ENCODE measurements at places on chromosomes 6 and 20.

DNA sequence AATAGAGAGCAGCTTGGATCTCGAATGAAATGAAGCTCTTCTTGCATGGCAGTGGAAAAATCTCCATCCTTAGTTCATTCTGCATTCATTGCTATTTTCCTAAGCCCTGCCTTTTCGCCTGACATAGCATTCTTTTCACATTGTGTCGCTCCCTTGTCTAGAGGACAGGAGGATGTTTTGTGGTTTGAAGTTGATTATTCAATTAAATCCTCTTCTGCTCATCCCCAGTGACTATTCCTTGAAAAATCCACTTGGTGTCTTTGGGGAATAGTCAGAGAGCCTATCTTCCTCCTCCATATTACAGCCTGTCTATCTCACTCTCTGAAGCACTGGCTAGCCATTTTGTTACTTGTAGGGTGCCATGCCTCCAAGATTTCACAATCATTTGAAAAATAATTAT lies 161.2 kb downstream of the KLHL32 start:
- no peak for DNase-seq

GRCh38 chr20:18377896-18378481 lies 88.8 kb downstream of the DZANK1 start:
- no peak for DNase-seq

GRCh38 chr6:89145091-89145955 lies 532 bp upstream of the PM20D2 start:
- peak; percentile 36 for DNase-seq

GRCh38 chr6:40692337-40692736 lies 105.2 kb upstream of the LRFN2 start:
- DNase-seq = no peak

DNA sequence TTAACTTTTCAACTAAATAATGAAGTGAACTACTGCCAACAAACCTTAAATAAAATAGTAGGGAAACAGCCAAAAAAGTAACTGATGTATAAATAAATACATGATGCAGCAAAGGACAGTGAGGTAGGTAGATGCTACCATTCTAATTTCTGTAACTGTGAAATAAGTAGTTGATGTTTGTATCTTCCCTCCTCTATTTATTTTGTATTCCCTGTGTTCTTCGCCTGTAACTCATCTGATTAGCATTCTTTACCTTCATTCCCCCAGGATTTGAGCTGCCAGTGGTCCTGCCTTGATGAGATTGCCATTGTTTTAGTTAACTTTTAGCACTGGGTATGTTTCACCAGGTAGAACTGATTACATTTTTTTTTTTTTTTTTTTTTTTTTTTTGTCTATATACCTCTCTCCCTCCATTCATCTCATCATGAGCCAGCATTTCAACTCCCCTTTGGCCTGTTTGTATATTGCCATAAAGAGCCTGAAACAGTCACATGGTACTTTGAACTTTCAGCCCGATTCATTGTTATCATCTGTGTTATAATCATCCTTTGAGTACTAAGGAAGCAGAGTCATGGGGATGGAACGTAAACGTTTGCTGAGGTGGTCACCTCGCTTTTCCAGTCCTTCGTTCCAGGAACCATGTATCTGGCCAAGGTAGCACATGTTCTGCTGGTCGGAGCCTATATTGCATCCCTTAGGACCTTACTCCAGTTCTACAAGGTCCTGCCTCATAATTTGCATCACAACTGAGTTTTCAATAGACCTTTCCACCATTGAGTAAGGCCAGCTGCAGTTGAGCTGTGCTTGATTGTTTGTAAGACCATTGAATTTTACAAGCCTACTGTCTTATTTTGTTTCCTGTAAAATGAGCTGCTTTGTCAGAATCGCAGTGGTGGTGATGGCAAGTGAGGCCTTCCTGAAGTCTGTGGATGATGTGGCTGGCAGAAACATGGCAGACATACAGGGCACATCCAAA lies 107.6 kb downstream of the JAG1 start:
- DNase-seq = no peak

DNA sequence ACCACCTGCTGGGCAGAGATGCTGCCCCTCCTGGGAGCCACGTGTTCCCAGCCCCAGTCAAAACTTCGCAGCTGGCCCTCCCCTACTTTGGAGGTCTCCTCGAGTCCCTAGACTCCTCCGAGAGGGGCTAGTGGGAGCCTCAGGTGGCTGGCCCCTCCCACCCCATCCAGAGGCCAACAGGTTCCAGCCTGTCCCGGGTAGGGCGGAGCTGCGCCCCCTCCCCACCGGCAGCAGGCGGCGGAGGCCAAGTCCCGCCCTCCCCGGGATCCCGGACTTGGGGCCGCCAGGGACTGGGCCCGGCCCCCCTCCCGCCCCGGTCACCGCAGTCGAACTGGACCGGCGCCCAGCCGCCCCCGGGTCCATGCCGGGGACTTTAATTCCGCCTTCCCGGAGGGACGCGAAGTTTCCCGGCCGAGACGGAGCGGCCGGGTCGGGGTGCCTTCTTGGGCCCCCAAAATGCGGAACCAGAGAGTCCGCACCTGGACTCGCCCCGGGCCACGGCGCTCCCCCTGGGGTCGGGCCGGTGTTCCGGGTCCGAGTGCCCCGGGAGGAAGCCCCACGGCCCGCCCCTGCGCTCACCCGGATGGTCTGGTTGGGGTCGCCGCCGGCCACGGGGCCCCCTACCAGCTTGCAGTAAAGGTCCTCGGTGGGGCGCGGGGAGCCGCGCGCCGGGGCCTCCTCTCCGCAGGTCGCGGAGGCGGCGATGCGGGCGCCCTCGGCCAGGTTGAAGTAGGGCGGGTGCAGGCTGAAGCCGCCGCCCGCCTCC lies 559 bp downstream of the LAMA5 start:
- no peak for DNase-seq

- DNase-seq = no peak
Measured at GRCh38 chr6:89302936-89303335, 12.2 kb downstream of the GABRR2 start.

DNA sequence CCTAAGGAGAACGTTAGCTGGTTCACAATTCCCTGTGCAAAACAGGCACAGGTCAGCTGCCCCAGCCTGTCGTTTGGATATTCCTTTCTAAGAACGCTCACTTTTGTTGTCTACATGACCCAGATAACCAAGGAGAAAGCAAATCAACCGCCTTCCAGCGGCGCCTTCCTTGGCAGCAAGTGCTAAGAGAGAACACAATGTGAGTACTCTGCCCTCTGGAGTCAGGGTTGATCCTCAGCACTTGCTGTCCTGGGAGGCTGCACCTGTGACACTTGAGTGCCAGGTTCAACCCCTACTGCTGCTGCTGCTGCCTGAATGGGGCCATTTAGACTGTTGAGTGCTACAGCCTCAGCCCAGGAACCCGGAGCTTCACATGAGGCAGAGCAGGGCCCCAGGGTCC lies 36.8 kb downstream of the OVOL2 start:
- no peak for DNase-seq

DNA sequence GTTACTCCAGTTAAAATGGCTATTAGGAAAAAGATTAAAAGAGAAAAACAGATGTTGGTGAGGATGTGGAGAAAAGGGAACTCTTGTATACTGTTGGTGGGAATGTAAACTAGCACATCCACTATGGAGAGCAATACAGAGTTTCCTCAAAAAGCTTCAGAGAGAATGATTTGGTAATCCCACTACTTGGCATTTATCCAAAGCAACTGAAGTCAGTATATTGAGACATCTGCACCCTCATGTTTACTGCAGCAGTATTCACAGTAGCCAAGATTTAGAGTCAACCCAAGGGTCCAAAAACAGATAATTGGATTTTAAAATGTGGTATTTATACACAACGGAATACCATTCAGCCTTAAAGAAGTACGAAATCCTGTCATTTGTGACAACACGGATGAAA lies 469.5 kb downstream of the QKI start:
- no peak for DNase-seq

- DNase-seq = no peak
Measured at GRCh38 chr6:64680446-64680845, 1026.6 kb downstream of the EYS start.

DNA sequence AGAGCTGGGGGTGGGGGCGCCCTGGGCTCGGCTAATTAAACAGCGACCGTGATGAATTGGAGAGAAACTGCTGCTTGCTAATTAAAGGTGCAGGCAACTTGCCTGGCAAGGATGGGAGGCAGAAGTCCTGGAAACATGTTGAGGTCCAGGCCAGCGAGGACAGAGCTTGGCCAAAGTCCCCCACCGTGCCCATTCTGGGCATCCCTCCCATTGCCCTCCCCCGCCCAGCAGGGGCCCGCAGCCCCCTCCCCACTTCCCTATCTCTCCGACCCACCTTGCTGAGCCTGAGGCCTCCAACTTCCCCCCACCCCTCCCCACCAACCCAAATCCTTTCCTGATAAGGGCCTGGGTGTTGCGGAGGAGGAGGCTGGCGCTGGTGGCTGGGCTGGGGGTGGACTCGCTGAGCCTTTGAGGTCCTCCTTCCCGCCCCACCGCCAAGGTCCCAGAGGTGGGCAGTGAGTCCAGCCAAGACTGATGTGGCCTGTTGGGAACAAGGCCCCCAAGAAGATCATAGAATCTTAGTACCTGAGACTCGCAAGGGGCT lies 23.3 kb downstream of the C20orf203 start:
- DNase-seq = no peak

DNA sequence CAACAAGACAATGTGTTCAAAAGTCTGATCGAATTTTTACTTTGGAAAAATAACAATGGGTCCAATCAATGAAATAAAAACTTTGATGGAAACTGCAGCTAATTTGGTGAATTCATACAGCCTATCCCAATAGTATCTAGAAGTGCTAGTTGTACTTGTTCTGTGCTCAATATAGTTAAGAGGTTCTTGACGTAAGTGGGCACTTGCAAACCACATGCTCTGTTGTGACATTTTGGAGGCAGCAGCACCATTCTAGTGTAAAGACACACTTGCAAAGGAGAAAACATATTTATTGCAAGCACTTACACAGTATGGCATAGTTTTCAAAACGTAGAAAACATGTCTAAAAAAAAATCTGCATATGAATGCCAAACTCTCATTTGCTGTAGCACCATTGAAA lies 6.7 kb upstream of the KLHL31 start:
- DNase-seq = no peak

- DNase-seq = no peak
Measured at GRCh38 chr6:163922562-163922961, 508.0 kb downstream of the QKI start.

- no peak for DNase-seq
Measured at GRCh38 chr6:136171231-136171630, 78.9 kb downstream of the MTFR2 start.

DNA sequence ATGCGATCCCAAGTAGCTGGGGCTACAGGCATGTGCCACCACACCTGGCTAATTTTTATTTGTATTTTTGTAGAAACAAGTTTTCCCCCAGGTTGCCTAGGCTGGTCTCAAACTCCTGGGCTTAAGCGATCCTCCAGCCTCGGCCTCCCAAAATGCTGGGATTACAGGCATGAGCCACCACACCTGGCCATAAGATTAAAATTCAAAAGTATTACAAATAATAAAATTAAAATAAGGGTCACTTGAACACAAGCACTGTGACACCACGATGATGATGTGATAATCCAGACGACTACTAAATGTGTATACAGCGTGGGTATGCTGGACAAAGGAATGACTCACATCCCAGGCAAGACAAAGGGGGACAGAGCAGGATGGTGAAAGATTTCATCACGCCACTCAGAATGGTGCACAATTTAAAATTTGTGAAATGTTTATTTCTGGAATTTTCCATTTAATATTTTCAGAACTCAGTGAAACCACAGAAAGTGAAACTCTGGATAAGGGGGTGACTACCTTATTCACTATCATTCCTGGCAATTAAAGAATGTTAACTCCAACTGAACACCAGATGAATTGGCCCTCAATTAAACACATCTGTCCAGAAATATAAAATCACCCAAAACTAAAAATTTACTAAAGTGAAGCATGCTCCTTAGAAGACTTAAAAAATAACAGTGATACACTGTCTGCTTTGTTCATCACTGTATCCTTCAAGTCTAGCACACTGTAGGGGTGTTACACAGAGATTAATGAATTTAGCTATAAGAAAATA lies 13.1 kb downstream of the B4GALT5 start:
- DNase-seq = peak; percentile 51

GRCh38 chr6:88105741-88106340 lies 58.2 kb downstream of the SPACA1 start:
- DNase-seq = no peak
